Activated CD8-positive, alpha-beta T cell treated with anti-CD3 and anti-CD28 coated beads, Interleukin-2, amount 10 ng/mL, durations not matched to agents 7 days and 5 days (primary cell): ENCODE measurements at places on chromosomes 7 and 10. TPM values are rescaled to one million over a fixed set of nuclear protein-coding genes. Genes with fewer than 3 reads are reported as not detected.

- DNase-seq, result no peak
Observed at GRCh38 chr7:4195660-4196059, 486.4 kb upstream of the FOXK1 start.

DNA sequence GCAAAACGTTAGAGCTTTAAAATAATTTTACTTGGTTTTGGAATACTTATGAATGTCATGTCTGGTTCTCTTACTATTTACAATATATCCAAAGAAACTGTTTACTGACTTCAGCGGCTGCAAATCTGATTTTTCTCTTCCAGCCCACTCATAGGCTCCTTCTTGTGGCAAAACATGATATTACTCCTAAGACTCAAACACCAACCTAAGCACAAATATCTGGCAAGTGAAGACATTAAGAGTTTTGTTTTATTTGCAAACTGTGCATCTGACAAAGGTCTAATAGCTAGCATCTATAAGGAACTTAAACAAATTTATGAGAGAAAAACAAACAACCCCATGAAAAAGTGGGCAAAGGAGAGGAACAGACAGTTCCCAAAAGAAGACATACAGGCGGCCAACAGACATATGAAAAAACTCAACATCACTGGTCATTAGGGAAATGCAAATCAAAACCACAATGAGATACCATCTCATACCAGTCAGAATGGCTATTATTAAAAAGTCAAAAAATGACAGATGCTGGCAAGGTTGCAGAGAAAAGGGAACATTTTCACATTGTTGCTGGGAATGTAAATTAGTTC is 20.3 kb upstream of the GJC3 start:
- no peak for DNase-seq

FBXO24 gene
- total RNA-seq, result 0.37 TPM

DNA sequence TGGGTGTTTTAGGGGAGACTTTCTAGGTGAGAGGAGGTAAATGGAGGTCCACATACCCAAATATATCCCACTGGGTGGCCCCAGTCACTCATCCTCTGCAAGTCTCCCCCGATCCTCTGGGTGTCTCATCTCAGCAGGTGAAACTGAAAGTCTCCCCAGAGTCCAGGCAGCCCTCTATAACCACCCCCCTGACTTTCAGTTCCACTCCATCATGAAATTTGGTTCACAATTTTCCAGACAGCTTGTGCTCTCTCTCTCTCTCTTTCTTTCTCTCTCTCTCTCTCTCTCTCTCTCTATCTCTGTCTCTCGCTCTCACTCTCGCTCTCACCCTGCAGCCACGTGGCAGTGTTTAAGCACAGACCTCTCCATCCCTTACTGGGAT is 56.7 kb upstream of the ELN start:
- DNase-seq, result peak; percentile 25

COBL gene
- total RNA-seq, result not detected

- no peak for DNase-seq
Observed at GRCh38 chr7:318476-318875, 28.5 kb downstream of the FOXL3 start.
